Activated naive CD8-positive, alpha-beta T cell treated with anti-CD3 and anti-CD28 coated beads, Interleukin-2, amount 50 U/mL, for 16 hours (primary cell): ENCODE measurements at places on chromosomes 13 and 19.

DNA sequence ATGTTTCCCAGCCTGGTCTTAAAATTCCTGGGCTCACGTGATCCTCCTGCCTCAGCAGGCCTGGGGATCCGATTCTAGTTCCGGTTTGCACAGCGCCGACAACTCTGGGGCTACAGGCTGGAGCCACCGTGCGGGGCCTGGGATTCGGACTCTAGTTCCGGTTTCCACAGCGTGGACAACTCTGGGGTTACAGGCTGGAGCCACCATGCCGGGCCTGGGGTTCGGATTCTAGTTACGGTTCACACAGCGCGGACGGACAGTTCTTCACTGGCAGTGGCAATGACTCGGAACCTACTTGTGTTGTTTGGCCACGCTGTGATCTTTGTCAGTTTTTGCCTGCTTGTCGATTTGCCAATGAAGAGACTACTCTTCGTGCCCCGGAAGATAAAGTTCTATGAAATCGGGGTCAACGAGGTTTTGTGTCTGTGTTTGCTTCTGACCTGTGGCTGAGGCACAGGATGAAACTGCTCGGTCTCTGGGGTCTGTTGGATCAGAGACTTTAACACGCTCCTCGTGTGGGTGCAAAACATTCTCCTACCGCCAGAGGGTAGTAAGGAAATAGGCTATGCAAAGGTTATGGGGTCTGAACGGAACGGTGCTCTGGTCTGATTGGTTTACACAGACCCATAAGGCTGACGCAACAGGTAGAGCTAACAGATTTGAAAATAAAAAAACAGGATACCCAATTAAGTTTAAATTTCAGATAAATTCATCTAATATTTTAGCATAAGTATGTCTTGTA, 12.1 kb upstream of the ZSCAN1 start:
- DNase-seq, result no peak

GRCh38 chr13:33016414-33017322, at the start of gene KL:
KL (plus strand) TSS chr13:33016423; CDS start chr13:33016441, 18 bp downstream.
- no peak for DNase-seq

DNA sequence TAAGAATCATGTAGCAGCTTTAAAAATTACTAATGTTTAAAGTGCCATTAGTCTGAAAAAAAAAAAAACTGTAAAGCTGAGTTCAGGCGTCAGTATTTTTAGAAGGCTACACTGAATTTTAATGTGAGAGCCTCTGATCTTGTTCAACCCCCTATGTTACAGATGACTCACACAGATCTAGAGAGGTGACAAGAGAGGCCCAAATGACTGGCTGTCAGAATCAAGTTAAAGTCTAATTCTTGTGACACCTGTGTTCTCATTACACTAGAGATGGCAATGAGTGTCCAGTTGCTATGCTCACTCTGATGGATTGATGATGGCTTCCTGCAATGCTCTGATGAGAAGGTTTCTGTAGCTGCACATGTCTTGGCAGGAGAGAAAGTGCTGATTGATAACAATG, 203.5 kb upstream of the OBI1 start:
- no peak for DNase-seq

DNA sequence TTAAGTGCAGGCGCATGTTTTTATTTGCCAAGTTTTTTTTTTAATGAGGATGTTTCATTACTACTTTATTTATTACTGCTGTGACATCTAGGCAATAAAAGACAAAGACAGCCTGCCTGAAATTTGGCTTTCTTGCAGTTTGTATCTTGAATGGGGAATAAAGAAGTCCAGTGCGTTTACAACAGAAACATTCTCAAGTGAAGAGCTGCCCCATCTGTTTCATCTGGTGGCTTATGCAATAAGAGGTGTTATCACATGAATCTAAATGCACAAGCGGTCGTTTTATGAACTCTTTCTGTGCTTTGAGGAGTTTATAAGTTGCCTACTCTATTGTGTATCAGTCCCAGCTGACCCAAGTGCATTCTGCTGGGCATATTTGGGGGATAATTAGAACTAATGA, 12.6 kb upstream of the MAB21L1 start:
- no peak for DNase-seq

GRCh38 chr13:33123066-33123859, 107.0 kb downstream of the KL start:
- DNase-seq, result no peak

DNA sequence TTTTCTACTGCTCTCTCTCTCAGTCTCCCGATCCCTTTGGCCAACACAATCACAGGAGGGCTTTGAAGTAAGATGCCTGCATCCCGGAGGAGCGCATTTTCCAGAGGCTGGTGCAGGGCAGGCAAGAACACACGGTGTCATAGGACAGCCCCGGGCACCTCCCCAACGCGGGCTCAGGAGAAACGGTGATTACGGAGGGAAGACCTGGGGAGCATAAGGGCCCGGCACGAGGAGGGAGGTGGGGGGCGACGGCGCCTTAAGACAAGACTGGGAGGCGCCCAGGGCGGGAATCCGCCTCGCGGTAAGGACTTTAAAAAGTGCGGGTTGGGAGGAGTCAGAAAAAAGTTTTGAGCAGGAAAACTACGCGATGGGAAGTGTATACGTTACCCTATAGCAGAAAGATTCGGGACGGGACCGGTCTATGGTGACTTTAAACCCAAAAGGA, 18.7 kb upstream of the ZNF888 start:
- no peak for DNase-seq

- DNase-seq, result no peak
Observed at GRCh38 chr13:27772651-27773425, 19.4 kb upstream of the GSX1 start.

GRCh38 chr19:22807061-22807835, 23.3 kb upstream of the ZNF99 start:
- no peak for DNase-seq
